Transverse colon (tissue), 4 donors: ENCODE measurements at places on chromosomes 7 and 10. TPM values are rescaled to one million over a fixed set of nuclear protein-coding genes. Genes with fewer than 3 reads are reported as not detected.

DNA sequence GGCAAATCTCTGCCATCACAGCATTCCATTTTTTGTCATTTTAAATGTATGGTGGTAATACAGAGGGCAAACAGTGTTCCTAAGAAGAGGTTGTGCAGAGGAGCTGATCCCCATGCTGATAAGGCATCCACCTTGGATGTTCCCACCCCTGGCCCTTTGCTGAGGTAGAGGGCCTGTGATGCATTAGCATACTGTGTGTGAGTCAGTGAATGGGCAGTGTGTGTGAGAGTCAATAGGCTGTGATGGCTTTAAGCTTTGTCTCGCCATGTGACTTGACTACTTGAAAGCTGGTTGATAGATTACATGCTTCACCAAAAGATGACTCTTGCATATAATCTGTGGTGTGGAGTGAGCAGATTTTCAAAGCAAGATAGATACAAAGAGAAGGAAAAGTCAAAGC is 81.3 kb downstream of the INSYN2A start:
- no peak for DNase-seq

DNA sequence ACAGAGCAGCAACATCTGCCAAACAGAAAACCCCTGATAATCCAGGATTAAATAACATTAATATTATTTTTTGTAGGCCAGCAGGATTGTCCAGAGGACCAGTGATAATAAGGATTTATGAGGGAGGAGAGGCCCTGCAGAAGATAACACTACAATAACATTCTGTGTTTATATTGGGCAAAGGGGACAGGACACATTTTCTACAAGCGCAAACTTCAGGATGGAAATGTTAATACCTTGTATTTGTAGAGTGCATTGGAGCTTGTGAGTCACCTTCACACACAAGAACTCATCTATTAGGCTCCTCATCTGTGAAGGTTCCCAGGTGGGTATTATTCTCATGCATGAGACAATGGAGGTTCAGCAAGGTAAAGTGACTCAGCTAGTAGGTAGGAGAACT is 51.0 kb downstream of the BAMBI start:
- DNase-seq = no peak

- DNase-seq = no peak
These were observed 798 bp downstream of the ZNF425 start for GRCh38 chr7:149125189-149125862.

Gene HEPACAM2
- total RNA-seq = 42.2 TPM

Gene GJC3
- total RNA-seq = not detected

Gene FBXL13
- total RNA-seq = 1.9 TPM

Gene LIPN
- not detected for total RNA-seq

Gene HOXA11
- total RNA-seq = 21.3 TPM
